CD4-positive, alpha-beta T cell treated with Interferon alpha-2 for 1 hour (primary cell): ENCODE measurements at places on chromosomes 5 and 9.

- DNase-seq: no peak
Measured at GRCh38 chr5:116572350-116573278, 2.0 kb downstream of the SEMA6A start.

DNA sequence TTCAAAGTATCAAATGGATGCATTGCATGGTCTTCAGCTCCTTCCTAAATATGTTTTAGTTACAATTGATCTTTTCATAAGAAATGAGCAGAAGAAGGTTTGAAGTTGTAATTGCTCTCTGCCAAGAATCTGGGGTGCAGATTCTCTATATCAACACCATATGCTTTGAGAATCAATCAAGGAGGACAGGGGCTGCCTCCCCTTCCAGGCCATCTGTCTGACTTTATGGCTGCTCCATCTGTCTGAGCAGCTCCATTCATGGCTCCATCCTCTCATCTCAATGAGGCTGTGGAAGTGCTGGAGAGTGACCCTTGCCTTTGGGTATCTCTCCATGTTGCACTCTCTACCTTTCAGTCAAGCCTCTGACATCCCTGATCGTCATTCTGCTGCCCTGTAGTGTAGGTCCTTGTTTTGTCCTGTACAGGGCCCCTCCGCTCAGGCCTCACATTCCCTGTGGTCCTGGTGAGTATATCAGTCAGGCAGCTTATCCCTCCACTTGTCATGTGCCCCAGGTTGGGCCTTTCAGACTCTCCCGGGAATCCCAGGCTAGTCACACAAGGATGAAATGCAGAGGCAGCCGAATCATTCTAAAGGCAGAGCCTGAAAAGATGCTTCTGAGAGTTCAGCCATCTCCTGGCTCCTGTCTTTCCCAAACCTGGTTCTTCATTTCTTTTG, 14.0 kb upstream of the SV2C start:
- no peak for DNase-seq

GRCh38 chr9:92503156-92503555, 20.9 kb upstream of the ASPN start:
- no peak for DNase-seq

- no peak for DNase-seq
Measured at GRCh38 chr9:114607671-114608524, 3.2 kb upstream of the TMEM268 start.

DNA sequence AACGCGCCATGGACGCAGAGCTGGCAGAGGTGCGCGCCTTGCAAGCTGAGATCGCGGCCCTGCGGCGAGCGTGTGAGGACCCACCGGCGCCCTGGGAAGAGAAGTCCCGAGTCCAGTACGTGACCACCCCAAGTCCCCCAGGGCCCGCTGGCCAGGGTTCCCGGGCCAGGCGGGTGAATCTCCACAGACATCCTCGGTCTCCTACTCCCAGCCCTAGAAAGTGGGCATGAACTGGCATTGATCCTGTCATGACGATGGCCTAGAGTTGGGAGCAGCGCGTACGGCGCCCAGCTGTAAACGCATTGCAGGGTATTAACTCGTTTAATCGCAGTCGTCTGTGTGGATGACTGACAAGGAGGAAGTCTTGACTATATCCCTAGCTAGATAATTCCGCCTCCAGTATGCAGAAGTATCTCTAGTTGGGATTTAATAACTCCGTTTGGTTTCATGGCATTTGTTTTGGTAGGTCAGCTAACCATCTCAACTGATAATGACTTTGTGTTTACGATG, 293 bp downstream of the CENPP start:
- DNase-seq: no peak

DNA sequence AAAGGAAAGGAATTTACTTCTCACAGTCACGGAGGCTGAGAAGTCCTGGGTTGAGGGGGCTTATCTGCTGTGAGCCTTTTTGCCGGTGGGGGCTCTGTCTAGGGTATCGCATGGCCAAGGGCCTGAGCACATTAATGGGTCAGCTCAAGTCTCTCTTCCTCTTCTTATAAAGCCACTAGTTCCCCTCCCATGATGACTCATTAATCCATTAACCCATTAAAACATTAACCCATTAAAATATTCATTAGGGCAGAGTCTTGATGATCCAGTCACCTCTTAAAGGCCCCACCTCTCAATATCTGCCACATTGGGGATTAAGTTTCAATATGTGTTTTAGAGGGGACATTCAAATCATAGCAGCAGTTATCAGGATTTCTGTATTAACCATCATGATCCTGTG, 406.3 kb downstream of the SPOCK1 start:
- no peak for DNase-seq

DNA sequence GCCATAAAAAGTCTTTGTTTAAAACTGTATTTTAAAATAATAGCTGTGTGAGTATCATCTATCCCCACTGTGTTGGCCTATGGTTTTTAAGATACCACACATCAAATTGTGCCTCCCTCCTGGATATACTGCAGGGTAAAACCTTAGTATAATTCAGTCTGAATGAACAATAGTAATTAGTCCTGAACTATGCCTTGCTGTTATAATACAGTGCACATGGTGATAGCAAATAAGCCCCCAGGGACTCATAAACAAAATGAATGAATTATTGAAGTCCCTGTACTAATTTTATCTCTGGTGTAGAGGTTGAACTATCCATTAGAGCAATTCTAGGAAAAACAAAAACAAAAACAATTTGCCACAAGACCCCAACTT, 142.7 kb upstream of the ADAMTSL1 start:
- DNase-seq: no peak
